ENCODE measurements at places on chromosomes 7 and 10.

- no peak for DNase-seq
Observed at GRCh38 chr10:119784340-119785067, 58.7 kb downstream of the INPP5F start.

DNA sequence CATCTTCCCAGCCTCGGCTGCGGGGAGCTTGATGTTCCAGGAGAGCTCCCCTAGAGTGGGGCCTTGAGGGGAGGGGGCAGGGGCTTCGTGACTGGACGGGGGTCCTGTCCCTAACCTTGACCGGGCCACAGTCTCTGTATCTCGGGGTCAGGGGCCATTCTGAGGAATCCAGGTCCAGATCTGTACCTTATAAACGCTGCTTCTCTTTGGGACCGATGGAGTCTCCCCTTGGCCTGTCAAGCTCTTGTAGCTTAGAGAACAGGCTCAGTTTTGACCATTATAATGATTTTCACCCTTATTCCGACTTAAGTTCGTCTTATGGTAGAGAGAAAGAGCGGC, 831 bp downstream of the ZKSCAN5 start:
- DNase-seq = no peak

GRCh38 chr7:81003326-81003725, 84.5 kb upstream of the SEMA3C start:
- DNase-seq = no peak

- no peak for DNase-seq
Observed at GRCh38 chr7:142927085-142927745, 6.3 kb downstream of the TRPV5 start.

GRCh38 chr10:124886195-124886594, 55.7 kb upstream of the ZRANB1 start:
- no peak for DNase-seq

GRCh38 chr7:101688183-101688831, 59.2 kb upstream of the MYL10 start:
- DNase-seq = peak; percentile 91

DNA sequence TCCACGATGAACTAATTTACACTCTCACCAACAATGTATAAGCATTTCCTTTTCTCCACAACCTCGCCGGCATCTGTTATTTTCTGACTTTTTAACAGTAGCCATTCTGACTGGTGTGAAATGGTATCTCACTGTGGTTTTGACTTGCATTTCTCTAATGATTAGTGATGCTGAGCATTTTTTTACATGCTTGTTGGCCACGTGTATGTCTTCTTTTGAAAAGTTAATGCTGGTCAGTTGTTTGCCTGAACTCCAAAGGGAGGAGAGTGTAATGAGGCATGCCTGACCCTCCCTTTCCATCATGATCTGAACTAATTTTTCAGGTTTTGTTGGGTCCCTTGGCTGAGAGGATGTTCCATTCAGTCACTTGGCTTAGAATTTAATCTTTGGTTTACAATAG, 50.7 kb upstream of the SVIL start:
- DNase-seq = no peak

DNA sequence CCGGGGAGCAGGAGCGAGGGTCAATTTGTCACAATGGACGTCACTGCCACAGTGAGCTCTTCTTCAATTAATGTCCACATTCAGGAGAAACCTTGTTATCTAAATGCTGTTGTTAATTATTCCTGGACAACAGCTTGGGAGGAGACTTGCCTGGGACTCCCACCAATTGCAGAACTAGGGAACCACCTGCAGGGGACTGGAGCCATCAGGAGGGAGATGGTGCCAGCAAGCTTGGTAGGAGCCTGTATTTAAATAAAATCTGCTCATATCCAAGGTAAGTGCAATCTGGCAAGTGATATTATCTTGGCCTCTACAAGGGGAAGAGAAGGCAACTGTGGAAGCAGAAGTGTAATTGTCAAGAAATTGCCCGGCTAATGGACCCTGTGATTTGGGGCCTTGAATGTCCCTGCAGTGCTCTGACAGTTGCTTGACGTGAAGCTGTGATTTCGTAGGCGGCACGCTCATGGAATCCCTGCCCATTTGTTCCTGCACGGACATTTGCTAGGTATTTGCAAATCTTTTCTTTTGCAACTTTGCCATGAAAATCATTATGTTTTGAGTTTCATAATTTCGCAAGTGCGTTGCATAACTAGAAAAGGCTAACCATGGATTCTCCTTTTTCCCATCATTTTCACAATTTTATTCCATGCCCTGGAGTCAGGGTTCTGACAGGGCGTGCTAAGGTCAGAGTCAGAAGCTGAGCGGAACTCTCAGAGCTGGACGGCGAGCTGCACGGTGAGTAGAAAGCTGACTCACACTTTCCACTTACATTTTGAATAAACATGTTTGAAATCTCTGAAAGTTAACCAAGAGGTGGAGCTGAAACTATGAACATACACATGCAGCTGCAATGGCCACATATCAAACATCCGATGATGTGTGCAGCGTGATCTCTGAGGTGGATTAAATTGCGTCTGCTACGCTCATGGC, 84.9 kb upstream of the TCERG1L start:
- DNase-seq = no peak

- peak; percentile 82 for DNase-seq
Observed at GRCh38 chr10:47287365-47287802, 12.6 kb upstream of the GDF10 start.

DNA sequence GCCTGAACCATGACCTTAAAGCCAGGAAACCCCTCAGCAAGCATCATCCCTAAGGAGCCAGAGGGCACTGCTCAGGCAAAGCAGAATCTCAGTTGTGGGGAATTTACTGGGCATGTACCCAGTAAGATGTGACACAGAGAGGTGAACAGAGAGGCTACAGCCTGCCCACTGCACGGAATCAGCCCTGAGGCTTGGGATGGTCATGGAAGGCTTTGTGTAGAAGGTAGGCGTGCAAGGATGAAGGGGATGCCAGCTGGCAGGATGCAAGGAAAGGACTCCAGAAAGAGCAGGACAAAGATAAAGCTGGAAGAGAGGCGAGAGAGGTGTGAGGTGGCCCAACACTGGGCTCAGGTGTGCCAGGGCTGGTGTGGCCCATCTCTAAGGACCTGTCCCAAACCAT, 2.4 kb upstream of the AIFM2 start:
- no peak for DNase-seq

GRCh38 chr7:18860221-18860620, 257.2 kb downstream of the TWIST1 start:
- DNase-seq = no peak

DNA sequence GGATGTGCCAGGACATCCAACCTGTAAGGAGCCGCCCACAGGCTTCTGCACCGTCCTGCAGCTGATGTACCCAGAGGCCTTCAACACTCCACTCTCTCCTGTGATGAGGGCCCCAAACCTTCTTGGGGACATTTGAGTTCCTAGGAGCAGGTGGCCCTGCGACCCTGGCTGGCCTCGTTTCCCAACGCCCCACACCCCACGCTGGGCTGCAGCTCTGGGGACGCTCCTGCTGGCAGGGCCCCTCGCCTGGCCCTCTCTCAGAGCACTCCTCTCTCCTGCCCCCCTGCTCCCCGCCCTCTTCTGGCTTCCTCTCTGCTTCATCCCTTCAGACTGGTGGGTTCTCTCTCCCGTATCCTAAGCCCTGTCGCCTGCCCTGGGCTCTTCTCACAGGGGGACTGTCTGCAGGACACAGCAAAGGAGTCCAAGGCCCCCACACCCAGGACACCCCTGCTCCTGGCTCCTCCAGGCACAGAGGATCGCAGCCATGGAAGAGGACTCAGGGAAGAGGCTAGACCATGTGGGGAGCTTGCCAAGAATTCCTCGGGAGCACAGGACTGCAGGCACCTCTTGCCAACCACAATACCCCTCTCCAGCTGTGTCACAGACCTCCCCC, 541.4 kb downstream of the TCERG1L start:
- DNase-seq = no peak

- DNase-seq = no peak
Observed at GRCh38 chr10:101287183-101287996, 58.1 kb upstream of the LBX1 start.

DNA sequence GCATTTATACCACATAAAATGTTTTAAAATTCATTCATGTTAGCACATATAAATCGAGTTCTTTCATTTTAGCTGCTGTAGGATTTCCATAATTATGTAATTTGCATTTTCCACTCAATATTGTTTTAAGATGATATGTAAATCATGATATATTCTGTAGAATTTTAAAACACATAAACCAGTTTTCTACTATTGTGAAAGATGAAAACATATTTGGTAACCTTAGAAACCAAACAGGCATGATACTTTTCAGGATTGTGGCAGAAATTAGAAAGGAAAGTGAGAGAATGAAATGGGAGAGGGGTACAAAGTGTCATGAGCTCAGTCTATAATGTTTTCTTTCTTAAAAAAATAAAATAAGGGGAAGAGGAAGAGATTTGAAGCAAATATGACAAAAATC, 269.3 kb downstream of the PPP1R3A start:
- DNase-seq = no peak

- no peak for DNase-seq
Observed at GRCh38 chr10:130396044-130396443, 259.9 kb downstream of the GLRX3 start.

GRCh38 chr7:151937286-151937685, 19.0 kb upstream of the GALNTL5 start:
- no peak for DNase-seq

GRCh38 chr7:128253701-128254100, 12.6 kb downstream of the LEP start:
- DNase-seq = no peak

DNA sequence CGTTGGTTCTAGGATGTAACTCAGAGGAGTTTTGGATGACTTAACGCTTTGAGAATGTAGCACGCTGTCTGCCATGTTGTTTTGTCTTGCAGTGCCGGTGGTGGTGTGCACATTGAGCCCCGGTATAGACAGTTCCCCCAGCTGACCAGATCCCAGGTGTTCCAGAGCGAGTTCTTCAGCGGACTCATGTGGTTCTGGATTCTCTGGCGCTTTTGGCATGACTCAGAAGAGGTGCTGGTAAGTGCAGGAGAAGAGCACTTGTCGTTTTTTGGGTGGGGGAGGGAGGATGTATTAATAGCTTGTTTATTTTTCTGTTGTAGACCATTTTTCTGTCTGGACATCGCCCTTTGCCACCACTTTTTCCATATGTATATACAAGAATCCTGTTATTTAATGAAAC, 6.3 kb downstream of the NDUFB2 start:
- no peak for DNase-seq

DNA sequence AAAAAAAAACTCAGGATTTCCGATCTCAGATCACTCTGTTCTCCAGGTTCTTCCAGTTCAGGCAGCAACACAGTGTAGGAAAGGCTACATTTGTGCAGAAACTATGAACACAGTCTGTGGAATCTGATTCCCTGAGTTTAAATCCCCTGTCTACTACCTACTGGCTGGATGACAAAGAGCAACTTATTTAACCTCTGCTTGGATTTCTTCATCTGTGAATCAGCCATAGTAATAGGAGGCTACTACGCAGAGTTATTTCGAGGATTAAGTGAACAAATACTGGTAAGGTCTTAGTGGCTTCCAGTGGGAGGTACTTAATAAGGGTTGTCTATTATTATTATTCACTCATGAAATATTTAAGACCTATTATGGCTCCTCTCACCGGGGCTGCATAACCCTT, 44.3 kb upstream of the PDCD4 start:
- no peak for DNase-seq

- no peak for DNase-seq
Observed at GRCh38 chr10:29621161-29621560, 13.6 kb downstream of the SVIL start.

DNA sequence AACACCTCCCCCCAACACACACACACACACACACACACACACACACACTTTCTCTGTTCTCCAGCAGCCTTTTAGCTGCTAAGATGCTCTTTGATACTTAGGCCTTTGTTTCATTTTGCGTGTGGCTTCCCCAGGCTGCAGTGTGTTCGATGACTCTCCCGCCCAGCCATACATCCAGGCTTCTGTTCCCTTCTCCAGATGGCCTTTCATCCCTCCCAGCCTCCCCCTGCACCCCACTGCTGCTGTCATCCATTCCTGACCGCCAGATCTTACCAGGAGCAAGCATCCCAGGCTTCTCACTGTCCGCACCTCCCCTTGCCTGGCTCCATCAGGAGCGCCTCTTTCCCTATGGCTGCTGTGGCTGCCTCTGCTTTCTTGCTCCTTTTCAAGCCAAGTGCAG, 77.8 kb upstream of the PPIF start:
- no peak for DNase-seq

DNA sequence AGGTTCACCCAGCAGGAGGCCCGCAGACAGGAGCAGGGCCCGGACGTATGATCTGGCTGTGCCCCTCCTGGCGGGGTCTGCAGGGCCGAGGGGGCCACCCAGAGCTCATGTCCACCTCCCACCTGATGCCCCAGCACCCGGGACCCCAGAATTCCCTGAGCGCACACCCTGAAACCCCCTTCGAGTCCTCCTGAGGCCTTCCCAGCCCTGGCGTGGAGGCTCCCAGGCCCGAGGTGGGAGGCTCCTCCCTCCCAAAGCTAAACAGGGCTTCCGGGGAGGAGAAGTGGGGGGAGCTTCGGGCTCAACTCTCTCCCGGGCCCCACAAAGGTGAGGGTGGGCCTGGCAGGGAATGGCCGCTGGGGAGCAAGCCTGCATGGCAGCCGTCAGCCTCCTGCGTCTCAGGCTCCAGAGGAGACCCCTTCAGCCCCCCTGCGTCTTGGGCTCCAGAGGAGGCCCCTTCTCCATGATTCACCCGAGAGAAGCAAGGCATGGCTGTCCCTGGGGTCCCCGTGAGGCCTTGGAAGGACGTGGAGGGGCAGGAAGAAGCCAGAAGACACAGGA, 30.2 kb downstream of the MICALL2 start:
- DNase-seq = peak; percentile 22

GRCh38 chr10:36452851-36453250, 672.5 kb upstream of the ANKRD30A start:
- DNase-seq = no peak

- DNase-seq = no peak
Observed at GRCh38 chr10:58896229-58896628, 280.2 kb upstream of the PHYHIPL start.

GRCh38 chr10:114387784-114388183, 16.5 kb downstream of the AFAP1L2 start:
- no peak for DNase-seq

DNA sequence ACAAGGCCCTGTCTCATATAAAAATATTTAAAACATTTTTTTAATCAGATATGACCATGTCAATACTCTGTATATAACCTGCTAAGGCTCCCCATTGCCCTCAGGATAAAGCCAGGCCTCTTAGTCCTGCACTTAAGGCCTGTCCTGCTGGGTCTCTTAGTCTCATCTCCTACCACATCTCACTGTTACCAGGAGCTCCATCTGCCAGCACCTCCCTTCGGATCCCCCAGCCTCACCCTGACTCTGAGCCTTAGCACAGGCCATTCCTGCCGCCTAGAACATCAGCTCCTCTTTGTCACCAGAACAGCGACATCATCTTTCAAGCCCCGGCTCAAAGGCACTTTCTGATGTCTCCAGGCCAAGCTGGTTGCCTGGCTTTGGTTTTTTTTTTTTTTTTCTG, 25.7 kb upstream of the GTF2IRD1 start:
- DNase-seq = no peak

- DNase-seq = no peak
Observed at GRCh38 chr10:44809647-44810046, 101.5 kb upstream of the TMEM72 start.

GRCh38 chr10:69353977-69354635, 62.6 kb downstream of the TACR2 start:
- no peak for DNase-seq

All from left ventricle myocardium superior (tissue), 1 donor.